ENCODE measurements at places on chromosomes 4 and X.

- no peak for DNase-seq
Measured at GRCh38 chrX:151736685-151737084, 2.1 kb downstream of the CNGA2 start.

DNA sequence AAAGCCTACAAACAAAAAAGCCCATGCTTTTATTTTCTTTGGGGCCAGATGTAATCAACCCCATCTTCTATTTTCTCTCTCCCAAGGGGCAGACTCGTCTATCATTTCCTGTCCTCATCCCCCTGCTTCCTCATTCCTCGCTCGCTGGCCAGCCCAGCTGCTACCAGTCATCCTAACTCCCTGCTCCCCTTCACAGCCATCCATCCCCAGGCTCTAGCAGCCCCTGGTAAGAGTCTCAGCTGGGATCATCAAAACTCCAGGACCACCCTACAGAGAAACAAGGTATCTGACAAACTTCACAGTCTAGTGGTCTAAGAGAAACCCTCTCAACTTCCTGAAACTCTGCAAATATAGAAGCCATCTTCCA lies 23.6 kb downstream of the SH3KBP1 start:
- no peak for DNase-seq

- no peak for DNase-seq
Measured at GRCh38 chrX:150547375-150548115, 20.9 kb upstream of the MTM1 start.

GRCh38 chr4:53587135-53587534 lies 4.2 kb downstream of the LNX1 start:
- DNase-seq, result no peak

DNA sequence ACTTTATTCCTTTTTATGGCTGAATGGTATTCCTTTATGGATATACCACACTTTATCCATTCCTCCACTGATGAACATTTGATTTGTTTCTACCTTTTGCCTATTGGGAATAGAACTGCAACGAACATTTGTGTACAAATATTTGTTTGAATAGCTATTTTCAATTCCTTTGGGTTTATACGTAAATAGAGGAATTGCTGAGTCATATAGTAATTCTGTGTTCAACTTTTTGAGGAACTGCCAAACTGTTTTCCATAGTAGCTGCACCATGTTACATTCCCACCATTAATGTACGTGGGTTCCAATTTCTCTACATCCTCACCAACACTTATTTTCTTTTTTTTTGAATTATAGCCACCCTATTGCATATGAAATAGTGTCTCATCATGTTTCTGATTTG lies 156.5 kb upstream of the ATP6AP2 start:
- no peak for DNase-seq

GRCh38 chr4:10047967-10048366 lies 26.7 kb upstream of the SLC2A9 start:
- no peak for DNase-seq

DNA sequence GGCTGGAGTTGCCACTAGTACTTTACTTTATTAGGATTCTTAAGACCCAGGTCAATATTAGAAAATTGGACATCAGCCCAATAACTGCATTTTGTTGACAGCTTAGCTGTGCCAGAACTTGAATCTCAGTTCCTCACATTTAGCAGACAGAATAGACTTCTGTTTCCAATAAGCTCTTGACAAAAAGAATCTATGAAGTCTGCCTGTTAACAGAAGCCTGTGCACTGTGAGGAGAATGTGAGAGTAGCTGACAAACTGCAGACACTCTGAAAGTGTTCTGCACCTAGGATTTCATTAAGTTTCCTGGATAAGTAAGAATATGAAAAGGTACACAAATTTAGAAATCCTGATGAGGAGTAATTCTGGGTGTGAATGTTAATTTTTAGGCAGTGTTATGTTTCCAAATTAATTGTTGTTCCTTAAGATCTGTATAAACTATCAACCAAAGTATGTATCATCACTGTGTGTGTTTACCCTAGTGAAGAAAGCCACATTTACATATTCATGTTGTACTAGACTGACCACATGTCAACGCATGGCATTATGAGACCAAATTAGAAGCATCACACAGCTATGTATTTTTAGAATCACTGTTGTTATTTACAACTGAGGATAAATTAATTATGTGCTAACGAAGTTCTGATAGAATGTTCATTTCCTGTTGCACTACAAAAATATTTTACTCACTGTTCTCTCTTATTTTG lies 756.4 kb upstream of the IGFBP7 start:
- DNase-seq, result no peak

GRCh38 chr4:93065790-93066189 lies 762.0 kb downstream of the GRID2 start:
- DNase-seq, result no peak

Measured in NT2/D1 (cell line).